Activated T-helper 17 cell treated with anti-CD3 and anti-CD28 coated beads, Interleukin-2, amount 50 U/mL, for 72 hours (primary cell): ENCODE measurements at places on chromosomes 16 and 17.
A peak's percentile ranks its signal among the peaks of the same experiment; 100 is the strongest.

- ATAC-seq: peak; percentile 88
Measured at GRCh38 chr16:75148311-75149195, at the start of gene ZFP1. ZFP1 (plus strand) TSS chr16:75148524; CDS start chr16:75152952, 4,428 bp downstream.

GRCh38 chr17:31387438-31387837 lies 4.0 kb upstream of the RAB11FIP4 start:
- ATAC-seq: no peak

GRCh38 chr17:10513299-10514067 lies 4.9 kb downstream of the MYH1 start:
- no peak for ATAC-seq

DNA sequence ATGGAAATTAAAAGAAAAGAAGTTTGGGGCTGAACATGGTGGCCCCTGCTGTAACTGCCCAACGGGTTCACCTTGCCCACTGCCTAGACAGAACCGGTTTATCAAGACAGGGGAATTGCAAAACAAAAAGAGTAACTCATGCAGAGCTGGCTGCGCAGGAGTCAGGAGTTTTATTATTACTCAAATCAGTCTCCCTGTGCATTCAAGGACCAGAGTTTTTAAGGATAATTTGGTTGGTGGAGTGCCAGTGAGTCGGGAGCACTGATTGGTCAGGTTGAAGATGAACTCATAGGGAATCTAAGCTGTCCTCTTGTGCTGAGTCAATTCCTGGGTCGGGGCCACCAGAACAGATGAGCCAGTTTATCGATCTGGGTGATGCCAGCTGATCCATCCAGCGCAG lies 4.4 kb upstream of the SCPEP1 start:
- ATAC-seq: no peak

DNA sequence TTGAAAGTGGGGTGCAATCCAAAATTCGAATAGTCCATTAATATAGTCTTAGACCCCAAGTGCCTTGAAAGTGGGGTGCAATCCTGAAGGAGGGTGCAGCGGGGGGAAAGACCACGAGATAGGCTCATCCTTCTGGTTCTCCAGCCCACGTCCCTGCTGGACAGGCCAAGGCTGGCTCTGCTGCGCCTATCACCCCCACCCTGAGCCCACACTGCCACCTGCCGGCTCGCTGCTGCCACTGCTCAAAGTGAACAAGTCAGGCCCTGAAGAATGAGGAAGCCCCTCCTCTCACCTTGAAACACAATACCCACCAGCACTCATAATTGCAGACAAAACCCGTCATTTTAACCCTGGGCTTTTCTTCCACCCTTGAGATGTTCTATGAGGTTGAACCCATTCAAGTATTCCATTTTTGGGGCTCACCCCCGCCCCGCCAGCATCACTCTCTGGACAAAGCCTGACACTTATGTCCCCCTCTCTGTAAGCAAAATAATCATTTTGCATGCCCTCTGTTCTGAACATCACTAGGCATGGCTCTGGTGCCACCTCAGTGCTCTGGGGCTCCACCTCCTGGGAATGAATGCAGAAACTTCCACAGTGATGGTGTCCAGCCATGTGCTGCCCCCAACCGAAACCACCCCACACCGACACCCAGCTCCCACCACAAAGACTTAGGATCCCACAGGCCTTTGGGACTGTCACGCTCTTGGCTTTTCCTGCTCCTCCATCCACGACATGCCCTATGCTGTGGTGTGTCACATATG lies 56.8 kb downstream of the BEAN1 start:
- ATAC-seq: peak; percentile 75

- ATAC-seq: no peak
Measured at GRCh38 chr17:72747501-72747900, 345.0 kb downstream of the SLC39A11 start.

DNA sequence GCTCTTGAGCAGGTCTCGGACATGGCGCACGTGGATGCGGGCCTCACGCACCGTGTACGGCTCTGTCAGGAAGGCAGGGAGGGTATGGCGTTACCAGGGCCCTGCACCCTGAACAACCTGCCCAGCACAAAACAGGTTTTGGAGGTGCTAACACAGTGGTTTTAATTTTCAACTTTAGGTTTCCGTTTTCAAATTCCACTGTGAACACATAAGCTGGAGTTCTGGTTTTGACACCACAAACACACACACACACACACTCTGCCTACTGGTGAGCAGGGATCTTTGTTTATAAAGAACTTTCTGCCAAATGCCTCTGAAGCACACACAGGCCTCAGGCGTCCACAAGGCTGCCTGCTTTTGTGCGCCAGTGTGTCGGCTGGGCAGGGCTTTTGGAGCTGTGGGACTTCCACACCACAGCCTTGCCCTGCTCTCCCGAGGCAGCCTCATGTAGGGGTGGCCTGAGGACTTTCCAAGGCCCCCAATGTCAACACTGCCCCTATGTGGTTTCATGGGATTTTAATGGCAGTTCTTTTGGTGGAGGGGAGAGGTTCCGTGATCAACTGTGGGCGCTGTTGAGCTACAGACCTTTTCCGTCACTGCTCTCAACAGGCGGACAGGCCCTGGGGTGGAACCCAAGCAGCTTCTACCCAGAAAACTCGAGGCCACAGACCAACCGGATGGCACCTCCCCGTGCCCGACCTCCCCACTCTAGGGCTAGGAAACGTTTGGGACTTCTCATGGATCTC lies 9.4 kb downstream of the CLUH start:
- no peak for ATAC-seq

DNA sequence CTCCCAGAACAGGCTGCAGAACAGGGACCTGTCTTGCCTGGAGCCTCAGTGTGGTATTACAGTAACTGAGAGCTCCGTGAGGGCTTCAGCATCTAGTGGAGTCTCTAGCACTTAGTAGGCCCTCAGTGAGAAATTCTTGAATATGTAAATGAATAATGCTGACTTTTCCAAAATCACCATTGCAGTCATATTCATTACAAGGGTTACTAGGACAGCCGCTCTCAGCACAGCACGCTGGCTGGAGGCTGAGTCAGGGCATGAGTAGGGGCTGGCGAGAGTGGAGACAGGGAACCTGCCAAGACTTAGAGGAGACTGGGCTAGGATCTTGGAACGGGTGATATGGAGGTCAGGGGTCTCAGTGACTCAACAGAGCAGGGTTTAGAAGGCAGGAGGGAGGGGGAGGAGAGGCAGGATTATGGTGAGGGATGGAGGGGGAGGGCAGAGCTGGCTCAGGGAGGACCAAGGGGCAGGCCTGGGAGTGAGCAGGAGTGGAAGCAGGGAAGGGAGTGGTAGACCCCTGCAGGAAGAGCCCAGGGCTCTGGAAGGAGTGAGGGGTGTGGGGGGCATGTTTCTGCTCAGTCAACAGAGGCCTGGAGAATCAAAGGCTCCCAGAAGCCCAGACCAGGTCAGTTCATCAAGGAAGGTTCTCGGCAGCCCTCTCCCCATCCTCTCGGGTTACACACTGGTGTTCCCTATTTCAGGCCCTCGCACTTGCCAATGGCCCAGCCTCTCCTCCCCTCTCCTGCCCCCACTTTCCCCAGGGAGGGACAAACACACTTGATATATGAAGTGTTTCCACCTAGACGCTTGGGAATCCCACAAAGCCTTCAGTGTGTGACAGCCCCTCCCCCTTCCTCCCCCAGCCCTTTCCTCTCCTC lies 42.3 kb downstream of the FZD2 start:
- ATAC-seq: no peak

- no peak for ATAC-seq
Measured at GRCh38 chr17:20083156-20083859, 74.1 kb downstream of the SPECC1 start.

GRCh38 chr16:50800074-50800473 lies 58.2 kb downstream of the CYLD start:
- no peak for ATAC-seq

DNA sequence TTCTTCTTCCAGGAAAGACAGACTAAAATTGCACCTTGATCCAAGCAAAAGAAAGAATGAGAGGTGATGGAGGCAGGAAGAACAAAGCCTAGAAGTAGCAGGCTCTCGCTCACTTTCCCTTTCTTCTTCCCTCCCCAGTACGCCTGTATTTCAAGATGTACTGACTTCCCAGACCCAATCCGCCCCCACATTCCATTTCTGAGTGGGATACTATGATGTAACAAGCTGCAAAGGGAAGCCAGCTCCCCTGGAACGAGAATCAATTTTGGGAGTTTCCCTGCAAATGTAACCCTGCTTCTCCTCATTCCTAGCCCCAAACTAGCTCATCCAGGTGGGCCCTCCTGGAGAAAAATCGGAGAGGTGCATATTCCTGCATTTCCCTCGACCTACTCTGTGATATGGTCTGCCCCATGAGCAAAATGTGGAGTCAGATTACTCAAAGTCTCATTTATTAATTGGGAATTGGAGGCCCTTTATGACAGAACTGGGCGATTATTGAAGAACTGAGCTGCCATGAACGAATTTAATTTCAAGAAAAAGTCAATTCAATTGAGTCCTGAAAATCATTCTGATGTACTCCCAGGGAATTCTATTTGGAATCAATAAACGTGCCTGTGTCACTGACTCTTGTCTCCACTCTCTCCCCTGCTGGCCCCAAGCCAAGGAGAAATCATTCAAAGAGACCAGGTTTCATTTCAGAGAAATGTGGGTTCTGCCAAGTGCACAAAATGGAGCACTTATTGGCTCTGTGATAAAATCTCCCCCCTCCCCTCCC lies 398.9 kb downstream of the SHISA9 start:
- ATAC-seq: no peak

GRCh38 chr17:69066482-69066881 lies 5.8 kb upstream of the ABCA9 start:
- no peak for ATAC-seq

GRCh38 chr17:38418693-38419507 lies 9.4 kb upstream of the ARHGAP23 start:
- ATAC-seq: no peak

DNA sequence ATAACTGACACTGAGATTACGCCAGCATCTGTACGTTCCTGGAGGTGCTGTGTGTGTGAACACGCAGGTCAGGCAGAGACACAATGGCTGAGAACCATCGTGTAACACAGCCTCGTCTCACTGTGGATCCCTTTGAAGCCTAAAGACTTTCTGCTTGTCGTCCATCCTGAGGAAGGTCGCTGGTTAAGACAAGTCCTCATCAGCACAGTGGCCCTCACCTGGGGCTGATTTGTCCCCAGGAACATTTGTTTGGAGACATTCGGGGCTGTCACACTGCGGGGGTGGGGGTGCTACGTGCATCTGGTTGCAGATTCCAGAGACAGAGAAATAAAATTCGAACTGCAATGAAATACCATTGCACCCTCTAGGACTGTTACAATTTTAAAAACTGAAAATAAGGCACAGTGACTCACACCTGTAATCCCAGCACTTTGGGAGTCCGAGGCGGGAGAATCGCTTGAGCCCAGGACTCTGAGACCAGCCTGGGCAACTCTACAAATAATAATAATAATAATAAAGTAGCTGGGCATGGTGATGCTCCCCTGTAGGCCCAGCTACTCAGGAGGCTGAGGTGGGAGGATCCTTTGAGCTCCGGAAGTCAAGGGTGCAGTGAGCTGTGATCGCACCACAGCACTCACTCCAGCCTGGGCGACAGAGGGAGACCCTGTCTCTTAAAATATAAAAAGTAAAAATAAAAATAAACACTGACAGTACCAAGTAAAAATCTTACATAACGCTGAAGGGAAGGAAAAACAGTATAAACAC lies 112.0 kb upstream of the METRNL start:
- ATAC-seq: no peak

DNA sequence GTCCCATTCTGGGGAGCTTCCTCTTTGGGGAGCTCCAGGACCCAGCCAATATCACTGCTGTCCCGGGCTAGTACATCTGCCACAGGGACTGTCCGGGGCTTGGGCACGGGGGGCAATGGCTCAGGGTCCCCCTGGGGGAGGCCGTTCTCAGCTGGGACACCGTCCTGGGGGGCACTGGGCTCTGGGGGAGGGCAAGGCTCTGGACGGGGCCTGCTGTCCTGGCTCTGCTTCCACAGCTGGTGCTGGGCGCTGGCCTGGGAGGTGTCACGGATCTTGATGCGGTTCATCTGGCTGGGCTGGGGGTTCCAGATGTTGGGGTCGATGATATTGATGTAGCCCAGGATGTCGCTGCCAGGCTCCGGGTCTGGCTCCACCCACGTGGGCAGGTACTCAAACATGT lies 26.1 kb downstream of the SLC5A10 start:
- ATAC-seq: no peak

- no peak for ATAC-seq
Measured at GRCh38 chr17:78358538-78359320, 1.1 kb downstream of the SOCS3 start.

DNA sequence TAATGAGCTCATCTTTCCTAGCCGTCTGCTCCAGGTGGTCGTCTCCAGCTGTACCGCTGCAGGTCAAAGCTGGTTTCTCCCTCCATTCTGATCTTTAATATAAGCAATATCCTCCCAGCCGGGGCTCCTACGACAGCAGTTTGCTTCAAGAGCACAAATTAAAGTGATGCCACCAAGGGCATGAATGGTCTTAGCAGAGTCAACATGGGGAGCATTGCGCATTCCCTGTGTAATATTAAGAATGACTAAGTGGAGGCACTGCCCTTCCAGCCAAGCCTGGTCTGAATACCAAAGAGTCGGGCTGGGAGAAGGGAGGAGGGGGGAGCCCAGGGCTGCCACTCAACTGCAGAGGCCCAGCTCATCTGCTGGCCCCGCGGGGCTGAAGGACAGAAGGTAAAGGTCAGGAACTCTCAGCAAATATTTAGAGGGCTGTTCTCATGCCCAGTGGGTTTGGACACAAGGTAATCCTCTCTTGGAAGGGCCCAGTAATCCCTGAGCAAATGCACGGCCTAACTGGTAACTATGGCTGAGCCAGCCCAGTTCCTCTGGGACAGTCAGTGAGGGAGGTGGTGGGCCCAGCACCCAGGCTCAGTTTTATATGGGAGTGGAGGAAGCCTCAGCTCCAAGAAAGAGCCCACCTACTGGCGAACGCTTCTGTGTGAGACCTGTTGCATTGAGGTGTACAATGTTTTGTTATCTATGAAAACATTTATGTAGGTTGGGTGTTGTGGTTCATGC lies 121.2 kb downstream of the IRX3 start:
- ATAC-seq: no peak

GRCh38 chr17:77190576-77190975 lies 49.8 kb downstream of the SEC14L1 start:
- ATAC-seq: no peak

- peak; percentile 94 for ATAC-seq
Measured at GRCh38 chr17:40427002-40427491, 9.4 kb upstream of the TOP2A start.

- ATAC-seq: no peak
Measured at GRCh38 chr16:87690911-87691685, 74.7 kb downstream of the KLHDC4 start.

- ATAC-seq: peak; percentile 93
Measured at GRCh38 chr16:1543085-1543896, 9.8 kb downstream of the TMEM204 start.

- ATAC-seq: no peak
Measured at GRCh38 chr17:31475378-31476162, 84.1 kb downstream of the RAB11FIP4 start.
